Dermis microvascular lymphatic vessel endothelial cell (primary cell): ENCODE measurements at places on chromosomes 13 and 19.

DNA sequence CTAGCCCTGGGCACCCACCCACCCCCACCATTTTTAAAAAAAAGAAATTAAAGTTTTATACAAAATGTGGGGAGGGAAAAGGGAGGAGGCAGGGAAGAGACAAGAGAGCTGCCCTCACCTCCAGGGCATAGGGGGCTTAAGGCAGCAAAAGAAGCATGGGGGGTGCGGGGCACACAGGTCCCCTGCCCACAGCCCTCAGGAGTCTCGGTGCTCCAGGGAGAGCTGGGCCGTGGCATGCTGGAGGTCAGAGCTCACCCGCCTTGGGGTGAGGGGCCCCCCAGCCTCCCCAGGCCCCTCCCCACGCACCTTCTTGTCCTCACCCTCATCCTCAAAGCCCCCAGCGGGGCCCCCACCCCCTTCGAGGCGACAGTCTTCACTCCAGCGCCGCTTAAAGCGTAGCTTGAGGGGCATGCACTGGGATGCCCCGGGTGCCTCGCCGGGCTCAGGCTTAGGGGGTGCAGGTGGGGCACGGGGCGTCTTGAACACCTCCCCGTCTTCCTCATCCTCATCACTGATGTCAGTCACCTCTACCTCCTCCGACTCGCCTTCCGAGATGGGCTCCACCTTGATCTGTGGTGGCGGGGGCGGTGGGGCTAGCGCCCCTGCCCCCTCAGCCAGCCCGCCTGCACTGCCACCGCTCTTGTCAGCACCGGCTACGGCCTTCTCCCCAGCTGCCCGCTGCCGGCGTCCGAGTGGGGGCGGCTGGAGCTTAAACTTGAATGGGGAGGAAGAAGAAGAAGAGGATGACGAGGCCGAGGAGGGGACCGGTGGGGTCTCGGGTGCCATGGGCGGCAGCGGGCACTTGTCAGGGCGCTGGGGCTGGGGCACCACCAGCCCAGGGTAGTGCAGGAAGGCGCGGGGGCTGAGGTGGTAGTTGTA lies 6.1 kb upstream of the GSK3A start:
- no peak for DNase-seq

GRCh38 chr19:18783958-18784785 lies 6.9 kb downstream of the COMP start:
- DNase-seq: no peak

- DNase-seq: no peak
These were observed 1.7 kb downstream of the ERCC1 start for GRCh38 chr19:45421947-45422498.

DNA sequence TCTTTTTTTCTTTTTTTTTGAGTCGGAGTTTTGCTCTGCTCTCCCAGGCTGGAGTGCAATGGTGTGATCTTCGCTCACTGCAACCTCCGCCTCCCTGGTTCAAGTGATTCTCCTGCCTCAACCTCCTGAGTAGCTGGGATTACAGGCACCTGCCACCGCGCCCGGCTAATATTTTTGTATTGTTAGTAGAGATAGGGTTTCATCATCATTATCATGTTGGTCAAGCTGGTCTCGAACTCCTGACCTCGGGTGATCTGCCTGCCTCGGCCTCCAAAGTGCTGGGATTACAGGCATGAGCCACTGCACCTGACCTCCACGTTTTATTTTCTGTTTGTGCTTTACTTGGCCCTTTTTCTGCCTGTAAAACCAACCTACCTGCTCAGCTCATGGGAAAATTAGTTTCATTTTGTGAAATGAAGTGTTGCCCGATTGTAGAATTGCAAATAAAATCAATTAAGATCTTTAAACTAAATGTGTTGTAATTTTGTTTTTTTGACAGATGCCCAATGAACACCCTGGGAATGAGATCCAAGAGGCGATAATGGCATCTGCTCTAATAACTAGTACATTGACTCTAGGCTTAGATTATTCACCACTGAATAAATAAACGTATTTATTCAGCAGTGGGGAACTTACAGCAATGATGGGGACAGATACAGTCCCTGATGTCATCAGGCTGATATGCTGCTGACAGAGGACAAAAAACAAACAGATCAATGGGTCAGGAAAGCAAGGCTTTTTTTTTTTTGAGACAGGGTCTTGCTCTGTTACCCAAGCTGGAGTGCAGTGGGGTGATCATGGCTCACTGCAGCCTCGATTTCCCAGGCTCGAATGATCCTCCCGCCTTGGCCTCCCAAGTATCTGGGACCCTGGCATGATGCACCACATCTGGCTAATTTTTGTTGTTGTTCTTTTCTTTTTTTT lies 2.2 kb upstream of the RAB11B start:
- DNase-seq: no peak

GRCh38 chr13:57857945-57858344 lies 226.4 kb downstream of the PCDH17 start:
- DNase-seq: no peak

DNA sequence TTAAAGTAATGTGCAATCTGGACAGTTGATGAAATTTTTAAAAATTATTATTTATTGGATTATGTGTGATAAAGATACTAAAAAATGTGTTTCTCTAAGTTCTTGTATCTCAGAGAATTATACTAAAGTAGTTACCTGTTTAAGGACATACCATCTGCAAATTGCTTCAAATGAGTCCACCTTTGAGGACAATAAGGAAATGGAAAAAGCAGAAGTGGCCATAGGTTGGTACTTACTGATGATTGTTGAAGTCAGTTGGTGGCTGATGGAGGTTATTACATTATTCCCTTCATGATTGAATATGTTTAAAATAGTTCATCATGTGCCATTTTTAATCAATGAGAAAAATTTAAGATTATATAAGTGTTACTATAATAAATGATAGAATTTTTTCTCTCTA lies 367.0 kb downstream of the MYO16 start:
- DNase-seq: no peak

DNA sequence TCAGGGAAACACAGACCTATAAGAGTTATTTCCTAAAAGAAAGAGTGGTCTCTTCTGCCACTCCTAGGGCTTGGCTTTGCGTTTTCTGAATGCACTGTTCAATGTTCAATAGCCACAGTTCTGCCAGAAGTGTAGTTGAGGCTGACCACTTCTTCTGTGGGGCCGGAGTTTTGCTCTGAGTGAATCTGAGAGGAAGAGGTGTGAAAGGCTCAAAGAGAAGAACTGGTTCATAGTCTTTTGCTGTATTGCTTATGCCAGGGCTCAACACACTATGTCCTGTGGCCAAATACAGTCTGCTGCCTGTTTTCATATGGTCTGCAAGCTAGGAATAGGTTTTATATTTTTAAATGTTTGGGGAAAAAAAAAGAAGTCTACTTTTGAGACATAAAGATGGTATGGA lies 128.2 kb downstream of the STOML3 start:
- no peak for DNase-seq

DNA sequence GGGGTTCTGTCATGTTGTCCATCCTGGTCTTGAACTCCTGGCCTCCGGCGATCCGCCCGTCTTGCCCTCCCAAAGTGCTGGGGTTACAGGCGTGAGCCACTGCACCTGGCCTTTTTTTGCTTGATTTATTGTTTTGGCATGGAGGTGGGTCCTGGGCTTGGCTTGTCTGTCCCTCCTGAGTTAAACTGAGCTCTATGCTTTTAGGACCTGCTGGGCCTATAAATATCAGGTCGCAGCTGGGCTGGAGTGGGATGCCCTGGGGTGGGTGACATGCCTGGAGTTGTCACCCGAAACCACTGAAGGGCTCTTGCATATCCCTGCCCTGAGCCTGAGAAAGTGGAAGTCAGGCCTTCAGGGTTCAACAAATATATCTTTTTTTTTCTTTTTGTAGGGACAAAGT lies 5.5 kb downstream of the ARRDC5 start:
- DNase-seq: no peak

DNA sequence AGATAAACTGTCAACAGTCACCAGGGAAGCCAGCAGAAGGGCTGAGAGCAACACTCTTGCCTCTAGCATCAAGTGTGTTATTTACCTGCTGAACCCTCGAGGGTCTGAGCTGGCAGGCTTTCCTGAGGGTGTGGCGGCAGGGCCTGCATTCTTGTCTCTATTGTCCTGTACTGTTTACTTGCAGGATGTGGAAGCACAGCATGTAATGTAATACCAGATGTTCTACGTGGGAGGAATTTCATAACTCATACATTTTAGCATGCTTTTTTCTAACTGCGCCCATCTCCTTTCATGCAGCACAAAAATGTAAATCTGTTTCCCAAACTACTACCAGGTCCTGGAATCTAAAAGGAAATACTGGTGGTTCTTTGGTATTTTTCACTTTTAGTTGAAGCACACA lies 153.1 kb downstream of the RGCC start:
- DNase-seq: peak; percentile 50

DNA sequence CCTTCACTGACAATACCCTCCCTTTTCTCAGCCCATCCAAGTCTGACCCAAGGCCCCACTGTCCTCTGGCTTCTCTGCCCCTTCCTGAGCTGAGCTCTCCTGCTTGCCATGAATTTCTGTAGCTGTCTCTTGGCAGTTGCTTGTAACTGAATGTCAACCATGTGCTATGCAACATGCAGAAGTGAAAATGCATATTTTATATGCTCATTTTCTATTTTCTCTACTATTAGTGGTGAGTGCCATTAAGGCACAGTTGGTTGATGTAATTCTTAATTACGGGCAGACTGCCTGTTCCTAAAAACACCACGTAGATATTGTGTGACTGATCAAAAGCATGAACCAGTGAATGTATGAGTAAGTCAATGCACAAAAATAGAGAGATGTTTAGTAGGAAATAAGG lies 29.6 kb downstream of the TNFSF11 start:
- DNase-seq: no peak

DNA sequence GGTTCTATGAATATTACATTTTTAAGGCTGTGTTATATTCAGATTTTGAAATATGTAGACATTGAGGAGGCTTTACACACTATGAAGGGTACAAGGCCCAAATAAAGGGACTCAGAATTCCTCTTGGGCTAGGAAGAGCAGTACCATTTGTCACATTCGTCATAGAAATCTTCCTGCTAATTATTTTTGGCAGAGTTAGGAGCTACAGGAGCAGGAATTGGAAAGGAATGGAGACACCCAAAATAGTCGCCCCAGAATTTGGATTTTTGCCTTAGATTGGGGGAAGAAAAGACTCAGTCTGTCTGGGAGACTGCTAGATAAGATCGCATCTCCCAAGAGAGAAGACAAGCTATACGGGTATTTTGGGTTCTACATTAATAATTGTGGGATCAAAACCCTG lies 176.4 kb upstream of the DACH1 start:
- DNase-seq: no peak

GRCh38 chr13:29758531-29759114 lies 91.8 kb downstream of the UBL3 start:
- DNase-seq: no peak

DNA sequence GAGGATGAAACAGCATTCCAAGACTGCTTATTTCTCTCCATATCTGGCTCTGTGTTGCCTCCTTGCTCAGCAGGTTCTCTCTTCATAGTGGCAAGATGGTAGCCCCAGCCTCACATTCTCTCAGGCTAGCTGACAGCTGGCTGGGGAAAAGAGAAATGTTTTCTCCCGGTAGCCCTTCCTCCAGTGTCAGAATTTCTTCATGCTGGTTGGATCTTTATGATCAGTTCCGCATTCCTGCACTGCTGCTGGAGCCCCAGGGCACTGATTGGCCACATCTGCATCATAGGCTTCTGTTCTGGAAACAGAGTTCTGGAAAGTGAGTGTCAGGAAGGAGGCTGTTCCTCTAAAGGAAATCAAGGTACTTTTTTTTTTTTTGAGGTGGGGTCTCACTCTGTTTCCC lies 24.6 kb downstream of the POP4 start:
- DNase-seq: no peak

- peak; percentile 27 for DNase-seq
These were observed 36.3 kb downstream of the MCF2L start for GRCh38 chr13:113005076-113005865.

DNA sequence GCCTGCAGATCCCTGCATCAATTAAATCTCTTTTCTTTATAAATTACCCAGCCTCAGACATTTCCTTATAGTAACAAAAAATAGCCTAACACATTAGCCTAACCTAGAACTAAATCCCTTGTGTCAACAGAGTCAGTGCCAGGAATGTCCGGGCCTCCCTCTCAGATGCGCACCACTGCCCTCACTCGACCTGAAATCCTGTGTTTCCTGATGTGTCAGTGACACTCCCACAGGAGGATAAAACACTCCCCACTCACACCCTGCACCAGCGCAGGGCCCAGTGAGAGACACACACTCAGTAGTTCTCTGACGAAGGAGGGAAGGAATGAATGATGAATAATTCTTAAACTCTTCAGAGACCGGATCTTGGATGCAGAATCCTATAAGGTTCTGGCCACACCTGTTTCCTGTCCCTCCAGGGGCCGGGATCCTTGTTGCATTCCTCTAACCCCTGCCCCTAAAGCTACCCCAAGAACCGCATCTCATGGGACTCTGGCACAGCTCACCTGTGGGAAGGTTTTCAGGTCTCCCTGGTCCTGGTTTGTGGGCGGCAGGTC lies 3.1 kb downstream of the CEACAM3 start:
- DNase-seq: no peak

- DNase-seq: no peak
These were observed 34.9 kb downstream of the IRS2 start for GRCh38 chr13:109751477-109751876.

DNA sequence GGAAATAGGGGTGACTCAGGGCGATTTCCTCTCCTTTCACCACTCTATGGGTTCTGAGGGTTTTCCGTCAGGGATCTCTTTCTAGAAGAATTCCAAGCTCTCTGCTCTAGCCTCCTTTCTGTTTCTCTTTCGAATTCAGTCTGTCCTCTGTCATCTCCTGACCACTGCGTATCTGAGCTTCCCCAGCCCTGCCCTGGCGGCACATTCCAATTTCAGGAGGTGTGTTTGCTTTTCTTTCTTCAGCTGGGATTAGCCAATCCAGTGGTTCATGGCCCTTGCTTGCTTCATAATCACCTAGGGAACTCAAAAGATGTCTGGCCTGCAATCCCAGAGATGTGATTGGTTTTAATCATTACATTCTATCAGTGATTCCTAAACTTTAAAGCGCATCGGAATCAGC lies 9.4 kb downstream of the IFNL2 start:
- no peak for DNase-seq

- DNase-seq: no peak
These were observed 28.6 kb downstream of the PRAM1 start for GRCh38 chr19:8473648-8474476.

DNA sequence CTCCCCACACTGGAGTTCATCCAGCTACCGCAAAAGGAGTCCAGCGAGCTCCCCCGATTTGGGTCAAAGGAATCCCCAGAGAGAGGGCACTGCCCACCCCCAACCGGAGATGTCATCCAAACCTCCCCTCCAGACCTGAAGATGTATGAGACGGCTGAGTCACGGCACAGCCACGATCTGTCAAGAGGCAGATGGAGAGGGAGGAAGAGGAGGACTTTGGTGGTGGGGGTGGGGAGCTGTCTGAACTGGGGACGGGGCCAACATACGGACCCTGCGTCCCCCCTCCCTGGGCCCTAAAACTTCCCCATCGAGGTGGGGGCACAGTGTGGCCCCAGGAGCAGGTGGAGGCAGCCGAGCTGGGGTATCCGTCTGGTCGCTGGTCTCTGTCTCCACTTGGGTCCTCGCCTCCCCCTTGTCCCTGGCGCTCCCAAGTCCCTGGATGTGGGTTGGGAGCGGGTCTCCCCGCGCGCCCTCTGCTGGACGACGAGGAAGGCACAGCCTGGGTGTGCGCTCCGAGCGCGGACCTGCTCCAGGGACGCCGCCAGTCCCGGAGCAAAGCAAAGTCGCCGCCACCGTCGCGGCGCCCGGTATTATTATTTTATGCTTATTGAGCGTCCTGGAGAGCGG lies 3.8 kb downstream of the PDE4A start:
- DNase-seq: no peak

- DNase-seq: no peak
These were observed 654.9 kb downstream of the FGF9 start for GRCh38 chr13:22325761-22326160.
